ENCODE measurements at places on chromosomes 6 and 20.

DNA sequence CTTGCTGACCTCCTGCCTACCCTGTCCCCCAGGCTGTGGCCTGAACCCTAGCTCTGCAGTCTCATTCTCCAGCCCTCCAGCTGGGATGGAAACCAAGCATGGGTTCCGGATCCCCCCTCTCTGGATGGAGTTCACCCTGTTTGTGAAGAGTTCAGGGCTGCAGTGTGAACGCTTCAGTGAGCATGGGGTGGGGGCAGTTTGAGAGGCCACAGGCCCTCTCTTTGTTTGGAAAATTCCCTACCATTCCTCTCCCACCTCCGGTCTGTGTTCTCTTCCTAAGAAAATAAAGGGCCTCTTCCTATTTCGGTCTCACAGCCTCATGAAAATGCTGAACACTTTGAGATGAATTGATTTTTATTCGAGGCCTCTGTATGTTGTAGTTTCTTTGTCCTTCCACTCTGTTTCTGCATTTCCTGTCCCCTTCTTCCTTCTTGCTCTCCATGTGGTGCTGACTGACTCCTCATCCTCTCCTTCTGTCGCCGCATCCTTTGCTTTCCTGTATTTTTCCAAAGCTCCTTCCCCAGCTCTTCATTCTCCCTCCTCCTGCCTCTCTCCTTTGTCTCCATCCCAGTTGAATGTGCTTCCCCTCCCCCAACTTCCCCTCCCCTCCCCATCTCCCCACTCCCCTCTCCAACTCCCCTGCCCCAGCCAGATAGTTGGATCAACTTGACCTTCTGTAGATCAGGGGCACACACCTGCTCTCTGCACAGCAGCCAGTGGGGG lies 2.4 kb upstream of the KCNK5 start:
- no peak for DNase-seq

DNA sequence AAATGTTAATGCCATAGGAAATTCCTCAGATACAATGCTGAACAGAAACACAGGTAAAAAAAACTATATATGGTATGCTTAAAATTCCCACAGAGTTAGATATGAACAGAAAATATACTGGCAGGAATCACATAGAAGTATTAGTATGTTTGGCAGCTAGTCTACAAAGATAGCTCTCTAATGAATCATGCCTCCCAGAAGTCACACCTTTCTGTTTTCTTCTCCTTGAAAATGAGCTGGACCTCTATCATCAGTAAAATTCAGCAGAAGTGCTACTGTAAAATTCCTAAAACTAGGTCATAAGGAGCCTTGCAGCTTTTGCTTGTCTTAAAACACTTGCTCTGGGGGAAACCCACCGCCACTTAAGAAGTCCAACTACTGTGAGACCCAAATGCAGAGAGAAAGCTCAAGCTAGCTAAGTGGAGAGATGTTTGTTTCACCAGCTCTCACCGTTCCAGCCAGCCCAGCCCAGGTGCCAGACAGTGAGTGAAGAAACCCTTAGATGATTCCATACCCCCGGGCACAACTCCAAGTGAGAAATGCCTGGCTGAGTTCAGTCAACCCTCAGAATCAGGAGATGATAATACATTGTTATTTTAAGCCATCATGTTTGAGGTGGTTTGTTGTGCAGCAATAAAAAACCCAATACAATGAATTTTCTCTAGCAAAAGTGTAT lies 43.0 kb downstream of the TSPYL4 start:
- no peak for DNase-seq

- no peak for DNase-seq
Measured at GRCh38 chr6:134640229-134640628, 309.7 kb downstream of the ALDH8A1 start.

DNA sequence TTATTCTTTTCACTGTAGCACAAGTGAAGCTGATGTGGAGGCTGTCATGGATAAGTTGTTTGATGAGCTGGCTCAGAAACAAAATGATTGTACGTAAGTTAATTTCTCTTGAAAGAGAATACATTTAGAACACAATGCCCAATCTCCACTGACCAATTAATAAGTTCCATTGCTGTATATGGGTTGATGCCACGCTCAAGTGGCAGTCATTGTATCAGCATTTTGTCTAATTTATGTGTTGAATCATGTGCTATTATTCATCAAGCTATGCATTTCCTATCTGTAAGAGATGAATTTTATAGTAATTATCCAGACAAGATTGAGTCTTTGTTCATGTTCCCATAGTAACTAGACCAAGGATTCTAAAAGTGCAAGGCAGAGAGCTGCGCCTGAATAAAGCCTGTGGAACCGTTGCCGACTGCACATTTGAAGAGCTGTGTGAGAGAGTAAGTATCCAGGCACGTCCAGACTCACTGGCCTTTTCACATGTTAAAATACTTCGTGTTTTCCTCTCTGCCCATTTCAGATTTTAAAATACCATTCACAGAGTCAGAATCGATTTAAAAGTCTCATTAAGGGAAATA lies 83.8 kb upstream of the FOXO3 start:
- no peak for DNase-seq

DNA sequence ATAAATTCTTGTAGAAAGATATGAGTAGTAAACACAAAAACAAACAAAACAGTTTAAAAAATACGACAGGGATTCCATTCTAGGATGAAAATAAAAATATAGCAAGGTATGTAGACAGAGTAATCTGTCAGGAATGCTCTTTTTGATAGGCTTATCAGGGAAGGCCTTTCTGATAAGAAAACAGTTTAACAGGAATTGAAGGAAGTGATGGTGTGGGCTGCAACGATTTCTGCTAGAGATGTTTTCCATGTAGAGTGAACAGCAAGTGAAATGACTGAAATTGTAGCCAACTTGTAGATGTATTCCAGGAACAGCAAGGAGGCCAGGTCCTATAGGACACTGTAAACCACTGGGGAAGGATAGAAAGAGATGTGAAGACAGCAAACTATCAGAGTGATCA lies 689.7 kb upstream of the GJE1 start:
- no peak for DNase-seq

- DNase-seq: no peak
Measured at GRCh38 chr20:24116611-24117010, 128.0 kb upstream of the GGTLC1 start.

GRCh38 chr6:104050455-104050854 lies 809.3 kb downstream of the HACE1 start:
- DNase-seq: no peak

Data from activated CD4-positive, alpha-beta T cell treated with anti-CD3 and anti-CD28 coated beads for 48 hours (primary cell).